OCI-M1 (cell line): ENCODE measurements at places on chromosomes 5 and 9.

DNA sequence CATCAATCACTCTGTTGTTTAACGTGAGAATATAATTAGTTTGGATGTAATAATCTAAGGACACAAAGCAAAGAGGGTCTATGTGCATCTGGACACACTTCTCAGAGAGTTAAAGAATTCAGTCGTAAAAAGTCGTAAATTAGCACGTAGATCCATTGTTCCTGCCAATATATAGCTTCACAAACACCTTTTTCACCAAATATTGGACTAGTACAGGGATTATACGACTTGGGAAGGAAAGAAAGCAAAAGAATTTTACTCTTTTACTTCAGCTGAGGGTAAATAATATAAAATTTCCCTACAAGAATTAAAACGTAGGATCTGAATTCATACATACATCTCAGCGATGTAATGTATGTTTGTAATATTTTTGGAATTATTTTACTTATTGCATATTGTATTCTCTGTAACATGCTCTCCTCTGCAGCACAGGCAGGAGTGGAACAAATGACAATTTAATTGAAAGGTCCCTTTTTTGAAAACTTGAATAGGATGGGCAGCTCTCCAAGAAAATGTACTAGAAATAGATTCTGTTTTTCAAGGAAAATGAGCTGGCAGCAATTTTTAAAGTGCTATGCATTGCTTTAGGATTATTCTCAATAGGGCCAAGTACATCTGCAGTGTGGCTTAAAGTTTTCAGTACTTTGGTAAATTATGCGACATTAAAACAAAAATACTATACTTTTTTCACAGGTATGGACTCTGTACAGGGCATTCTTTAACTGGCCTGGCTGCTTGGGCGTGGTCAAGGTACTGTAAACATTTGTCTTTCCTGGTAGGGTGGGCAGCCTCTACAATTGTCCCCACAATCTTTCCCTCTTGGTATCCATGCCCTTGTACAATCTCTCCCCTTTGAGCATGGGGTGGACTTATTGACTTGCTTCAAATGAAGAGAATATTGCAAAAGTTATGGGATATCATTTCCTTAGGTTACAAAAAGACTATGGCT lies 39.7 kb upstream of the HSD17B4 start:
- DNase-seq = peak; percentile 5

- no peak for DNase-seq
Observed at GRCh38 chr5:137825165-137825564, 42.5 kb upstream of the MYOT start.

DNA sequence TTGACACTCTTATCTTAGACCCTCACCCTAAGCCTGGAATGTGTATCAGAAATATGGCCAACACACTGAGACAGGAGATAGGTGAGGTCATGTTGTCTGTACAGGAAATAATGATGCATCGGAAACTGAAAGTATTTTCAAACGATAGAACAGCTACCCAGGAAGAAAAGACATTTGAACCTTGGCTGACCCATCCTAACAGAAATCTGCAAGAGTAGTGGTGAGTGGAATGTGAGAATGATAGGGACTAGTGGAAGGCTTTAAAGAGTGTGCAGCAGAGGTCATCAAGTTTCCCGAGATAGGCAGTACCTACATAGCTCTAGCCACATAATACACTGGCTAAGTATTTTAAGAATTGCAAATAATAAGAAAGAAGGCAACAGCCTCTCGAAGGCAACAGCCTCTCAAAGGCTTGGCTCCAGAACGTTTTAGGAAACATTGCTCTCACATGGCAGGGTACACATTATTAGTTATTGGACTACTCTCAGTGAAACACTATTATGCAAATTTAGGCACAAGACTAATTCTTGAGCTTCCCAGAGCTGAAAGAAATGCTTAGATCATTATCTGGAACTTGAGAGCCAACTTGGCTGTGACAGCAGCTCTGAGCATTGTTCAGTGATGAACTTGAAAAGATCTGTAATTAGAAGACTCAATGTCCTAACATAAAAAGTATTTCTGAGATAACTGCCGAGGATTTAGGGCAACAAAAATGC lies 133.1 kb upstream of the FBXL7 start:
- DNase-seq = peak; percentile 39

DNA sequence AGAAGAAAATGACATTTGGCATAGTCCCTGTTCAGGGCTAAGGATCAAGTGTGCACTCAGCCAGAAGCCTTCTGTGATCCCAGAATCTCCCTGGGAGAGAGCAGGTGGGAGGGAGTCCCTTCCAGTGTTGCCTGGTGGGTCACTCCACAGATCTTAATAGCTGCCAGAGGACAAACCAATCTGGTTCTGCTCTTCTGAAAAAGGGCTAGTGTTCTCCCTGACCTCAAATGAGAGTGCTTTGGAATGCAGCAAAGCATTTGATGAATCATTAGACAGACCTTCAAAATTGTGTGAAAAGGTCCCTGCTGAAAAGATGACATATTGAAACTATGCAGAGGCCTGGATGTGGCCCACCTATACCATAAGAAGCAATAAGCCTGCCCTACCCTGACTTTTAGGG lies 339.7 kb downstream of the TMEM232 start:
- no peak for DNase-seq
